ENCODE measurements at places on chromosomes 3 and 15.

DNA sequence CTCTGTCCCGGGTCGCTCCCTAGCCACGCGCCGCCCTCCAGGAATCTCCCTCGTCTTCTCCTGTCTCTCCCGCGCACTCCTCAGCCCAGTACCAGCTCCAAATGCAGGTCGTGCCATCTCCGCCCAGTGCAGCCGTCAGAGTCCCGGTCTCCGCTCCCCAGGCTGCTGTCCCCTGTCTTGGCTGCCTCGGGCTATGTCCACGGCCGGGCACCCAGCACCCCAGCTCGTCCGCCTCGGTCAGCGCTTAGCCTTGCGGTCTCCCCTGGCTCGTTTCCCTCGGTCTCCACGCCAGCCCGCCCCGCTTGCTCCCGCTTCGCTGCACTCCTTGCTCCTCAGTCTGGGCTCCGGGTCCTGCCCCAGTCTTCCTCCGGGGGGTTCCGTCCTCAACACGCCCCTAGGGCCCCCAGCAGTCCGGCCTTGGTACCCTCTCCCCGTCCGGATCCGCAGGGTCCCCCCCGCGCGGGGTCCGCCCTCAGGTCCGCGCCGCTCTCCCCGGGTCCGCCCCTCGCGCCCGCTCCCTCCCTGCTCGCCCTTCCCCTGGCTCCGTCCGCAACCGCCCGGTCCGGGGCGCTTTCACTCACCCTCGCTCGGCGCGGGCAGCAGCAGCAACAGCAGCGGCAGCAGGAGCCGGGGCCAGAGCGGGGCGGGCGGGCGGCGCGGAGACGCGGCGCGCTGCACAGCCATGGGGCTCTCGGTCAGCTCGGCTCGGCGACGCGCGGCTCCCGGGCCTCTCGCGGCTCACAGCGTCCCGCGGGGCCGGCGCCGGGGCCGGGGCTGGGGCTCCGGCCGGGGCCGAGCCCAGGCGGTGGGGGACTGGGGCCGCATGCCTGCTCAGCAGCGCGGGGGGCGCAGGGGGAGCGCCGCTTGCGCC lies 462 bp downstream of the IGDCC3 start:
- no peak for DNase-seq

- no peak for DNase-seq
These were observed 34.5 kb downstream of the VPS8 start for GRCh38 chr3:184846496-184846895.

DNA sequence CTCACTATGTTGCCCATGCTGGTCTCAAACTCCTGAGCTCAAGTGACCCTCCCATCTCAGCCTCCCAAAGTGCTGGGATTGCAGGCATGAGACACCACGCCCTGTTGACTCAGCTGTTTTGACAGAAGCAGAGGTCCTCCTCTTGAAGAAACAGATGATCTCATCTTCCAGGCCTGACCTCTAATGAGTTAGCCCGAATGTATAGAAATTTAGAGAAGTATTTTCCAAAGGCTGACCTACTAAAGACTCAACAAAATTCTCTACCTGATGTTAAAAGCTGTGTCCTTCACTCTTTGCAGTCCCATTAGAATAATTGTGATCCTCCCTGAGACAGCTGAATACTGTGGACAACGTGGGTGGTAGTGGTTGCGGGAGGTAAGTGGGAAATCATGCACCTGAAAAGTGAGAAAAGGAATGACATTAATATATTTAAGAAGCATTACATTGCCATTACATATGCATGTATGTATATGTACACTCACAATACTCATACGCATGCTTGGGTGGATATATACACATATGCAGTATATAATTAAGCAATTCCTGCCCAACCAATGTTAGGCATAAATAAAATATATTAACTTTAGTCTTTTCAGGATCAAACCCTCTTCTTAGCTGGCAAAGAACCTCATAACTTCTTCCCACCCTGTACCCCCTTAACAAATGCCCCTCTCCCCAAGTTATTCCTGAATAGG lies 204.6 kb upstream of the NR2F2 start:
- no peak for DNase-seq

DNA sequence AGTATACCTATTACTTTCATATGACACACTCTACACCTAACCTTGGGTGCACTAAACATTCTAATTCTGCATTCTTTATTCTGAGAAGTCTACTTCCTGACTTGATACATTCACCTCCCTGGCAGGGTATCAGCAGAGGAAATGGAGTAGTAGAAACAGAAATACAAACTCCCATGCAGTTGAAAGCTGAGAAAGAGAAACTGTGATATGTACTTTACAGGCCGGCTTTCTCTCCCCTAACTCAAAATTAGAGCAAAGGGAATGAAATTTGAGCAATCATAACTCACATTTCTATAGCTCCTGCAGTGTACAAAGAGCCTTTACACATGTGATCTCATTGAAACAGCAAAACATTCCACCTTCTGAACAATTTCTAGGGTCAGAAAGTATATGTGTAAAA lies 135.5 kb upstream of the COL8A1 start:
- no peak for DNase-seq

DNA sequence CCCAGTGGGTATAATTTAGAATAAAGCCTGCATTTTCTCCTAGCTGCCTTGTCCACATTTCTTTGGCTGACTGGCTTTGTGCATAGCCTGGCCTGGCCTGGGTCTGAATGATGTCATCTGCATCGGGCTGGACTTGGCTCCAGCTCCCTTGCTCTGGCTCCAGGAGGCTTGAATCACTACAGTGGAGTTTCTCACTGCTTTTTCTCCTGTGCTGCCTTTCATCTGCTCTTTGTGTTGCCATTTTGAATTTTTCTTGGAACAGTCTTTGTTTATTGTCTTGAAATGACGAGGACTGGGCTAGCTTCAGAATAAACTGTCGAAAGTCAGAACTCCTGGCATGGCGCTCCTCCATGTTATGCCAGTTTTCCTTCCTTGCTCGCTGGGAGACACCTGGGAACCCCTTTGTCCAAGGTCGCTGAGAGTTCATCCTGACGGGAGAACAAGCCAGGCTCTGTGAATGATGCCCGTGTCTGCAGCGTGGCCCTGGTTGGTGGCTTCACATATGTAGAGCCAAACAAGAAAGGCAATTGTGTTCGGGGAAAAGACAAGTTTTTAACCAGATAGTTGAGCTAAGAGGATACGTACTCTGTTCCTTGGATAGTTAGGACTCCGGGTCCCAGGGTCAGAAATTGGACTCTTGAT lies 258.9 kb downstream of the PDZRN3 start:
- DNase-seq, result no peak

DNA sequence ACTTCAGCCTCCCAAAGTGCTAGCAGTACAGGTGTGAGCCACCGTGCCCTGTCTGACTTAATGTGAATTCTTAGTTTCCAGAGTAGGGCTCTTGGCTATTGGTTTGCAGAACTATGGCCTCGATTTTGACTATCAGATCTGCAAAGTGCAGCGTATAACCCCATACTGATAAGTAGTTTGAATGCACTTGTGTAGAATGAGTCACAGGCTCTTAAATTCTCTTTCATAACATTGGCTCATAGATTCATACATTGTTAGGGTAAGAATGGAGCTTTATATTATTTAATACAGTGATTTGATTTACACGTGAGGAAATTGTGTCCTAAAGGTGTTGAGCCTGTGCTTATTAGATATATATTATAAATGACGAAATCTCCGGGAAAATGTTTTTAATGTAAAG lies 109.9 kb downstream of the ZPLD1 start:
- DNase-seq, result no peak

GRCh38 chr3:187006864-187007630 lies 76.7 kb downstream of the ST6GAL1 start:
- no peak for DNase-seq

DNA sequence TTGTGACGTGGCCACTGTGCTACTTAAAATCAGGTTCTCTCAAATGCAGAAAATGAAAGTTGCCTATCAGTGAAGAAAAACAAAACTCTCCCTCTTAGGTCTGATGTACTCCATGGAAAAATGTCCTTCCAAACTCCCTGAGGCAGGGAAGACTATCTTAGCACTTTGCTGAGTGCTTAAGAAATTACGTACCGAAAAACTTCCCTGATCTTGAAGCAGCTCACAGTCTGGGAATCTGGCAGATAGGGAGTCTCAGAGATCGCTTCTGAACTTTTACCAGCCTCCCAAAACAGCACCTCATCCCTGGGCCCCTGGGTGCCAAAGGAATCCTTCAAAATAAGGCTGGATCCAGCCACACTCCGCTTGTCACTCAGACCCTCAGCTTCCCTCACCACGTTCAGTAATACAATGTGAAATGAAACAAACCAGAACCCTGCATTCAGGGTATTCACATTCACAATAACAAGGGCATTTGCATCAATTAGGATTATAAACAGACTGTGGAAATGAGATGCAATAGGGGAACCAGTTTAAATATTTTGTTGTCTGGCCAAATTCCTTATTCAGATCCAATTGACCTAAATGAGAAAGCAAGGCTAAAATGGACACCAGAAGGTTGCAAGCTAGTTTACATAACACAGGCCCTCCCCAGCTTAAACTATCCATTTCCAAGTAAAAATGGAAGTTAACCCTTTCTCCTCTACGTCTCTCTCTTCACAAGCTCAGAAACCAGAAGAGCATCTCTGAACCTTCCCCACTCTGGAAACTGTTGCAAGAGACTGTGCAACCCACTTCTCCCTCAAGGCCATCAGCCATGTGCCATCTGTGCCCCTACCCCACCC lies 20.9 kb downstream of the OSBPL10 start:
- DNase-seq, result no peak

GRCh38 chr3:190009614-190010013 lies 111.1 kb downstream of the P3H2 start:
- no peak for DNase-seq

DNA sequence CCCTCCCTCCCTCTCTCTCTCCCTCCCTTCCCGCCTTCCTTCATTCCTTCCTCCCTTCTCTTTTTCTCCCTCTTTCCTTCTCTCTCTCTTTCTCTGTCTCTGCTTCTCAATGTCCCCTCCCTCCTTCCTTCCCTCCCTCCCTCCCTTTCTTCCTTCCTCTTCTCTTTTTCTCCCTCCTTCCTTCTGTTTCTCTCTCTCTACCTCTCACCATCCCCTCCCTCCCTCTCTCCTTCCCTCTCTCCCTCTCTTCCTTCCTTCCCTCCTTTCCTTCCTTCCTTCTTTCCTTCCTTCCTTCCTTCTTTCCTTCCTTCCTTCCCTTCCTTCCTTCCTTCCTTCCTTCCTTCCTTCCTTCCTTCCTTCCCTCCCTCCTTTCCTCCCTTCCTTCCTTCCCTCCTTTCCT lies 504.6 kb downstream of the EPHA3 start:
- DNase-seq, result no peak

DNA sequence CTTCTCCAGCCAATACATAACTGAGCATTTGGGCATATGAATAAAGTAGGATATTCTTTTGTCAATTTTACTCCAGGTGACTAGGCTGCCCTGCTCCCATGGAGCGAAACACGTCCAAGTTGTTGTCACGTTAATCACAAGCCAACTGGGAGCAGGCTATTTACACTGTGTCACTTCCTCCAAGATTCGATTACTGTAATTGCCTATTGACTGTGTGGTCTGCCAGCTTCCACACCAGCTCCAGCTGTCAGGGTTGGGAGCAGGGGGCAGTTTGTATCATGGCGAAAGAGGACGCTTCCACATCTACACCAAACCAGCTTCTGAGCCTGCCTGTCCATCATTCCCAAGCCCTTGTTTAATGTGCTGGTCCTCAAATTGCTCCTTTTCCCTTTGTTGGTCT lies 89.2 kb upstream of the RORA start:
- DNase-seq, result no peak

DNA sequence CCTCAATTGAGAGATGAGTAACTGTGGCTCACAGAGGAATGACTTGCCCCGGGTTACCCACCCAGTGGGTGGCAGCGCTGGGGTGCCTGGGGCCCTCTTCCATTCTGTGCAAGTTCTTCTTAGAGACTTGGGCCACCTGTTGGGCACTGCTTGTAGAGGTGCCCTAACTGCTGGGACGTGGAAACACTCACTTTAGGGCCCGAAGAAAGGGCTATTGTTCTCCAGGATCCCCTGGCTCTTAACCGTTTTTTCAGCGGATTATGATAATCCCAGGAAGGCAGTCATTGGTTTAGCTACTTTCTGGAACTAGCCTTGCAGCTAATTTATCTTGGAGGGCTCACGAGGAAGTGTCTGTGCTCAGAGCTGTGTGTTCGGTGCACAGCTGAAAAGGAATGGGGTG lies 66.0 kb upstream of the GCNT3 start:
- DNase-seq, result no peak

DNA sequence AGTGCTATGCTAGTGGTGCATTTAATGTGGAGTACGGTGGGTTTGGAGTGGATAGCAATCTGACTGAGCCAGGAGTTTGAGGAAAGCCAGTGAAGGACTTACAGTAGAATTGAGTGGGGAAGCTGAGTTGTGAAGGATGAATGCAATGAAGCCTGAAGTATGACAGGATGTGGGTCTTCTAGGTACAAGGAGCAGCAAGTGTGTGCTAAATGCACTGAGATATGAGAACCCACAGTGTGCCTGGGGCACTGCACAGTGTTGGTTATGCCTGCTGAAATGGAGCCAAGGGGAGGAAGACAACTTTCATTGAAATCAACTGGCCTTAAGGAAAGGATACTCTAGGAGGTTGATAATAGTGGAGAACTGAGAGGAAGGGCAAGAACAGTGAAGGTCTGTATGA lies 105.5 kb upstream of the MRPL3 start:
- no peak for DNase-seq

- DNase-seq, result no peak
These were observed 83.2 kb upstream of the SMAD3 start for GRCh38 chr15:66982250-66982649.

DNA sequence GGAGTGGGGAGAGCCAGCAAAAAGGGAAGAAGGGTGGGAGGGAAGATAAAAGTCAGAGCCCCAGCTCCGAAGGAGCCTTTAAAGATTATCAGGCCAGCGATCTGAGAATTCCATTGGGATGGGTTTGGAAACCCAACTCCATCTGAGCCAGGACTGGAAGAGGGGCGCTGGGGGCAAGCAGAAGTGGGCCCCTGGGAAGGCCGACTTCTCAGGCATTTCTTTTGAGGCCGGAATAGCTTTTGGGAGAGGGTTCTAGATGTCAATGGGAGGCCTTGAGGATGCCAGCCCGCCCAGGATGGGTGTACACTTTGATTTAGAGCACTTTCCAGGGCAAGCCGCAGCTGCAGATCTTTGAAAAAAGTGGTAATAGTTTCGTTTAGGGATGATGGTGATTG lies 6.6 kb upstream of the SOX2 start:
- DNase-seq, result no peak

DNA sequence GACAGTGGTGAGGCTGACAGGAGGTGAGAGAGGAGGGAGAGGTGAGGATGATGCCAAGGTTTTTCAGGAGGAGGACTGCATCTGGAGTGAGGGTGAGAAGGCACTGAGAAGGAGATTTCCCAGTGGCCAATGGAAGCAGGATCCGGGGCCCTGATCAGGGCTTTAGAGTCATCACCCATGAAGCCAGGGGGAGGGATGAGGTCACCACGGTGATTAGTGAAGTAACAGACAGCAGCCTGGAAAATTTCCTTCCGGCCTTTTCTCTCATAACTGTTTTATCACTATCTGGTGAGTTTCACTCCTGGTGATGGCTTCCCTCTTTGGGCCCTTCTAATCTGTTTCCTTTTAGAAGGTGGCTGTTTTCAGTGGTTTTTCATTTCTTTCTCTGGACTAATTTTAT lies 80.5 kb upstream of the WNT5A start:
- DNase-seq, result no peak

GRCh38 chr3:61761694-61762430 lies 200.5 kb downstream of the PTPRG start:
- no peak for DNase-seq
